ENCODE measurements at places on chromosomes 12 and 14. TPM values are rescaled to one million over a fixed set of nuclear protein-coding genes. Genes with fewer than 3 reads are reported as not detected.

DNA sequence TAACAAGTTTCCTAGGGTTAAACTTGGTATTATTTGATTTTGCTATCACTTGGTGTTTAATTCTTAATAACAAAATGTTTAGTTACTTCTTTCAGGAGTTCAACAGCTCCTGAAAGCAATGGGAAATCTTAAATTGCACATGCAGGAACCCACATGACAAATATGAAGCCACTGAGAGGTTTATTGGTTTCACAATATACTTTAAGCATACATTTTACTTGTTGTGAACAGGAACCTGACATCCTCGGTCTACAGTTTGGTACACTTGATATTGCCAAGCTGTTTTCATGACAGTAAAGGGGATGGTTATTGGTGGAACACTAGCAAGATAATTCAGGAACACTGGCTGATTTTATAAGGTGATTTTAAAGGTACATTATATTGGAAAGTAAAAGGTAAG is 46.2 kb downstream of the SLC38A1 start:
- no peaks in the 10 kb centered on the region for H3K27me3 ChIP-seq
- no peak for DNase-seq
- H3K36me3 ChIP-seq, result peaks cover 14% of the 10 kb centered on the region
- H3K4me3 ChIP-seq, result no peak overlapping the region

DNA sequence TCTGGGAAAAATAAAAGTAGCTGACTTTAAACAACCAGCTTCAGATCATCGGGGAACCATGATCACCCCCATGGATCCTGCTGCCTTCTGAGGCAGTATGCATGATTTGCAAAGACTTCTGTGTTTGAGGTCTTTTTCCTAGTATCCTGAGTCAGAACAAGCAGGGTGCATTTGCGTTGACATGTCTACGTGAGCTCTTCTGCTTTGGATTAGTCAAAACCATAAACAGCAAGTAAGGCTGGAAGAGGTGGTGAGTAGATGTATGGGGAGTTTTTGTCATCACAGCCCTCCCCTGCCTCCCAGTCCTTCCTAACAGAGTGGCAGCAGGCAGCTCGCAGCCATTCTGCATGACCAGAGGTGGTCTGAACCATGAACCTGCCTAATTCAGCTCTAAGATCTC is 24.1 kb downstream of the PLEKHG7 start:
- H3K4me1 ChIP-seq, result no peaks in the 10 kb centered on the region
- H3K36me3 ChIP-seq, result no peaks in the 10 kb centered on the region
- no peak overlapping the region for H3K4me3 ChIP-seq
- DNase-seq, result no peak

The MSRB3 gene
- 1.2 TPM for total RNA-seq

DNA sequence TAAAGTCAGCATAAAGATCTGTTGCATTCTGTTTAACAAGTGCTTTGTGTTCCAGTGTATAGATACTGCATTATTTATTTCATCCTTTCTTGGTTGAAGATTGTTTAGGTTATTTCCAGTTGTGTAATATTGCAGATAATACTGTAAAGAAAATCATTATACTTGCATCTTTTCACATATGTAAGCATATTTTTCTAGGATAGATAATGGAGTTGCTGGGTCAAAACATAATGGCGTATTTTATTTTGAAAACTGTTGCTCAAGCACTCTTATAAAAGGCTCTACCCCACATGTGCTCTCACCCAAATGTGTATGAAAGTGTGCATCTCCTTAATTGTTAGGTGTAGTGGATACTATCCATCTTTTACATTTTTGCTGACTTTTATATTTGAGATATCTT is 274.4 kb downstream of the FBXL14 start:
- H3K4me1 ChIP-seq, result peaks cover 2% of the 10 kb centered on the region
- H3K36me3 ChIP-seq, result no peaks in the 10 kb centered on the region
- no peak for DNase-seq
- H3K27me3 ChIP-seq, result no peaks in the 10 kb centered on the region
- H3K27ac ChIP-seq, result no peak overlapping the region
- H3K4me3 ChIP-seq, result no peak overlapping the region

DNA sequence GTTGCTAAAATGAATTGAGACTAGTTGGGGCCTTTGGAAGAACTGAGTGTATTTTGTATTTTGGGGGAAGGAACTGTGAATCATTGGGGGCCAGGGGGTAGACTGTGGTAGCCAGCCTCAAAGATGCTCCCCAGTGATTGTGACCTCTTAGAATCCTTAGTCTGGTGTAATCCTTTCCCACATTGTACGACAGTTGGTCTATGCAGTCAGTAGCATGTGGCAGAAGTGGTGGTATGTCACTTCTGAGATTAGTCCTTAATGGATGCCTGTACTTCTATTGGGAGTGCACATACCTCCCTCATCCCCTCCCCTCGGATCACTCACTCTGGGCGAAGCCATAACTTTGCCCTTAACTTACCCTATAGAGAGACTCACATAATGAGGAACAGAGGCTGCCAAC is 48.0 kb downstream of the USP15 start:
- H3K4me1 ChIP-seq, result no peaks in the 10 kb centered on the region
- H3K27ac ChIP-seq, result no peak overlapping the region
- no peaks in the 10 kb centered on the region for H3K27me3 ChIP-seq
- DNase-seq, result no peak
